Brain microvascular endothelial cell (primary cell): ENCODE measurements at places on chromosomes 2 and 18.

GRCh38 chr2:75564026-75564688, 3.4 kb upstream of the EVA1A start:
- DNase-seq: no peak

DNA sequence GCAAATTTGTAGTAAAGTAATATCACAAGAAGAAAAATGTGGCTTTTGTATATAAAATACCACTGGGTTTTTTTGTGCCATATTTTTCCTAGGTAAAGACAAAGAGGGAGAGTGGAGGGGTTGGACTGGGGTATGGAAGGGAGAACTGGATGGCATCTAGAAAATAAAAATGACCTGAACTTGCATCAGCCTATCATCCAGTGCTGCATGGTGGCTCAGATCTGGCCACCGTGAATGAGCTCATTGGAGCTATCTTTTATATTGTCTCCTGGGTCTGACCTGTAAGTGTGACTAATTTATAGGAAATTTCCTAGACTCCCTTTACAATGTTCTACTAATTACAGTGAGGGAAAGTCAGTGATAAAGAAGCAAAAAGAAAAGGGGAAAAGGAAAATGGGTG, 369.0 kb downstream of the TMEM182 start:
- DNase-seq: no peak

DNA sequence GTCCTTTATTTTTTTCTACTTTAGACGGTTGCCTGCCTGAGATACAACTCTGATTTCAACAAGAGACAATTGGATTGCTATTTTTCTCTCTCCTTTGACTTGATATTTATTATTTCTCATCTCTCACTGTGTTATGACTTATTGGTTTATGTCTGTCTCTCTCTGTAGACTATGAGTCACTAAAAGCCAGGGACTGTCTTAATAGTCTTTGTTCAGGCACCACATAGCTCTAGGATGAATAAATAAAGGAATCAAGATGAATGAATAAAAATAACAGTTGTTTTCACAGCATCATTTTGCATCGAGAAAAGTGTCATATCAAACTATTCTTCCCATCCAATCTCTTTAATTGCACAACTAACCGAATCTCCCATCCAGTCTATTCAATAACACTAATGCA, 31.4 kb upstream of the CD28 start:
- DNase-seq: no peak

DNA sequence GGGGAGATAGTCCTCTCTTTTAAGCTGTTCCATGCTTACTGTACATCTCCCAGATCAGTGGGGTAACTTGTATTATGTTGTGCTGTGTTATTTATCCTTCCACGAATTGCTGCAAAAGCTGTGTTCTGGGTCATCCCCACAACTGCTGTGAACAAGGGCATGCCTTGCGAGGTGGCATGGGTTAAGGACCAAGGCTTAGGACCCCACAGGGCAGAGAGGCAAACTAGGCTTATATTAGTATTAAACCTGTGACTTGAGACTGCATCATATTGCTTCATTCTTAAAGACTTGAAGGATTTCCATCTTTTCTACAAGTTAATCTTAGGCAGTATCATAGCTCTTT, 19.9 kb downstream of the RND3 start:
- DNase-seq: peak; percentile 22

DNA sequence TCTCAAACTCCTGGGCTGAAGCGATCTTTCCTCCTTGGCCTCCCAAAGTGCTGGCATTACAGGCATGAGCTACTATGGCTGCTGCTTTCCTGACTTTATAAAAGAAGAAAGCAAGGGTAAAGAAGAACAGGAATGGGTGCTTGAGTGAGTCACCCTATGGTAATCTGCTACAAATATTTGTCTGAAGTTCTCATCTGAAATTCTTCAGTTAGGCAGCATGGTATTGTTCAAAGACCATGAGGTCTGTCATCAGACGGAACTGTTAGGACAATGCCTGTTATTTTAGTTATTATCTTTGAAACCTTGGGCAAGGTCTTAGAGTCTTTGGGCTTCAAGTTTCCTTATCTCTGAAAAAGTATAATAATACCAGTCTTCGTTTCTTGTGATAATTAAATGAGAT, 695.8 kb downstream of the RNF144A start:
- DNase-seq: peak; percentile 56

DNA sequence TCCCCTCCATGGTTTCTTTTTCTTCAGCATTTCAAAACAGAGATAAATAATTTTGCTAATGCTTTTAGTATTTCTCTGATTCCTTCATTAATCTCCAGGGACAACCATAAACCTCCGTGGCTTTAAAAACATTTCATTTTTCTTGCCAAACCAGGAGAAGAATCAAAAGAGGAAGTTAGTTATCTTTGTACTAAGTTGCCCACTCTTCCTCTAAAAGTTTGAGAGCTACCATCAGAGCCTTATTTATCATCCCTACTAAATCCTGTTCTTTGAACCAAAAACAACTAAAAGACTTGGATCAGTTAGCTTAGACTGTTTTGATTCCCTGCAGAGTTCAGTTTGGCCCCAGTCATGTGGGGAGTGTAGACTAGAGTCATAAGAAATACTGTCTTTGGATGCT, 208.4 kb downstream of the SETBP1 start:
- no peak for DNase-seq

GRCh38 chr18:37210781-37211180, 354.8 kb downstream of the CELF4 start:
- no peak for DNase-seq

DNA sequence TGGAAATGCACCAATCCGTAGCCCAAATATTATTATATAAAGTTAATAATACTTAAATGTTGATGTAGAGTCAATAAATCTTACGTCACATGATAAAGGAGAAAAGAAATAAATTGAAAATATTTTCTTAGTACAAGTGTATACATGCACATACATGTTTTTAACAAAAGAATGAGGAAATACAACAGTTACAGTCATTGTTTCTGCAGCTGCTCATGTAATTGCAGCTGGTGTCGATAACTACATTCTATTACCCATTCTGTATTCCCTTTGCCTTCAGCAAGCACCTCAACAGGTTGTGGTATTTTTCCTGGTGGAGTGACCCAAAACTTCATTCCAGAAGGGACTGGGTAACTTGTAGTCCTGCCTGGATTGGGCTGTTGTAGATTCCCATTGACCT, 377.8 kb upstream of the FSIP2 start:
- no peak for DNase-seq

GRCh38 chr18:903701-904100, 970 bp upstream of the ADCYAP1 start:
- DNase-seq: peak; percentile 51

DNA sequence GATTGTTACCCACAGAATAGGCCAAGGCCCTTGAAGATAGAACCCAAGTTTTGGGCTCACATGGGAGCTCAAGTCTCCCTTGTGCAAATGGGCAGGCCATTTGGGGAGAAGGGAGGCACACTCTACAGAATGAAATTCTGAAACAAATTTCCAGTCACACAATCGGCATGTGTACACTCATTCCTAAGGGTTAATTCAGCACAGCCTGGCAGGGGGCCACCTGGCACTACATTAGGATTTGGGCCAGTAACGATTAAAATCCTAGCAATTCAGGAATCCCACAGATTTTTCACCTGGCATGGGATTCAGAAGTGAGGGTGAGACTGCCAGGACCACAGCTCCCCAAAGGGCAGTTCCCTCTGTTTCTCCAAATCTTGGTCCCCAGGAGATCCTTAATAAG, 46.4 kb downstream of the BMP10 start:
- DNase-seq: peak; percentile 39

- DNase-seq: no peak
Observed at GRCh38 chr2:157326698-157327097, 1.1 kb upstream of the ERMN start.

DNA sequence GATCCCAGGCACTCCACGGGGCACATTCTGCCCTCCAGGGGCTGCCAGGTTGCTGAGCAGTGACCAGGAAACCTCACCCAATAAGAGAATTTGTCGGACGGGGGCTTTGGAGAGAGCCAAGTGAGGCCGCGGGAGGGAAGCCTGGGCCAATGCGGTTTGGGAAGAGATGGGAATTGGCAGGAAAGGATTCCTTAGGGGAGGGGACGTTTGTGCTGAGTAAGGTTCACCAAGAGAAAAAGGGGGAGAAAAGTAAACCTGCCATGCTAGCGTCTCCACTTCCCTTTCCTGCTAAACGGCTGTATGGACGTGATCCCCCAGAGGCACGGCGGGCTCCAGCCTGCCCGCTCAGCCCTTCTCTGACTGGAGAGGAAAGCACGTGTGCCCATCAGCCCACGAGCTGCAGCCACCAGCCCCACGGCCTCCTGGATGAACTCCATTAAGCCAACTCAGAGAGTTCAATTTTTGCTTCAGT, 194.4 kb upstream of the ID2 start:
- DNase-seq: no peak

DNA sequence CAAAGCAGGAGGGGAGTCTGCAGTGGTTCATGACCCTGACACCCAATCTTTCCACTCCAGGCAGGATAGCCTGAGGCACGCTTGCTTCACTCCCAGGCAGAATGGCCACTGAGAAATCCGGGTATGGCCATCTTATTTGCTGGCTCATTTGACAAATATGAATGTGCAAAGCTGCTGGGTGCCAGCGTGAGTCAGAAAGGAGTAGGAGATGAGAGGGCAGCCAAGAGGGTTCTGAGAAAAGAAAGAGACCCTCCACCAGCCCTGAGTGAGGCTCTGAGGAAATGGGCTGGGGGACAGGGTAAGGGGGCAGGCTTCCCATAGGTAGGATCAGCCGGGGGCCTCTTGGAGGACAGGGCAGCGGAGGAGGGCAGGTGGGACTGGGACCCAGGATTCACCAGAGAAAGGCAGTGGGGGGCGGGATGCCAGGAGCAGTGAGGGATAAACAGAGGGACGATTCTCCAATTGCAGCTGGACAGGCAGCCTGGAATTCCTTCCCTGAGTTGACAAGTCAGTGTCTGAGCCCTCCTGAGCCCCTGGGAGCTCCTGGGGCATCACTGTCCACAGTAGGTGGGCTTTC, 15.2 kb downstream of the RAMP1 start:
- peak; percentile 65 for DNase-seq

DNA sequence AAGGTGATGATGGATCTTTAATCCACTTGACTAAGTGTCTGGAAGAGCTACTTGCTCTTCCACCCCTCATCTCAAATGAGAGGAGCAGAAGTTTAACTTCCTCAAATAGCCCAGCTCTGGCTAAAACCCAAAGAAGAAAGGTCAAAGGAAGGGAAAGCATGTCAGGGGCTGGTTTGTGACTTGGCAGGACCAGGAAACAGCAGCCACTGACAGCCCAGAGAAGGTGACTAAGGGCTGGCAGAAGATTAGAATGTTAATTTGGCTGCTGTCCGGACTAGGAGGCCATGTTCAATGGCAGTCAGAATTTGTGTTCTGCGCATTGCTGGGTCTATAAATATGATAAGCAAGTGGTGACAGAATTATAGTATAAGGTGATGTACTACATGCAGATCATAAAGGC, 386.2 kb downstream of the SETBP1 start:
- DNase-seq: no peak

DNA sequence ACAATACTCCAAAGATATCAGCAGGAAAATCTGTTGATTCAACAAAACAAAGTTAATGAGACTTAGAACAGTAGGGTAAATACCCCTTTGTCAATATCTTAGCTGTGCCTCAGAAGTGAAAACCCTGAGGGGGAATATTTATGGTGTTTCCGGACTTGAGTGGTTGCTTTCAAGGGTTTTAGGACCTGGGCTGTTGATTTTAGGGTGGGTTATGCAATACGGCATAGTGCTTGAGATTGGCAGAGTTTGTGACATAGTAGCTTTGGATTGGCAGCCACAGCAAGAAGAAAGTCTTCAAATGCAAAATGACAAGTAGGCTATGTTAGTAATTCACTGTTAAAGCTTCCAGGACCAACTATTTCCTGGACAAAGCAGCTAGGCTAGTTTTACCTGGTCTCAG, 826.3 kb upstream of the CDH2 start:
- DNase-seq: no peak

GRCh38 chr2:72731116-72731515, 94.7 kb downstream of the EXOC6B start:
- DNase-seq: no peak

DNA sequence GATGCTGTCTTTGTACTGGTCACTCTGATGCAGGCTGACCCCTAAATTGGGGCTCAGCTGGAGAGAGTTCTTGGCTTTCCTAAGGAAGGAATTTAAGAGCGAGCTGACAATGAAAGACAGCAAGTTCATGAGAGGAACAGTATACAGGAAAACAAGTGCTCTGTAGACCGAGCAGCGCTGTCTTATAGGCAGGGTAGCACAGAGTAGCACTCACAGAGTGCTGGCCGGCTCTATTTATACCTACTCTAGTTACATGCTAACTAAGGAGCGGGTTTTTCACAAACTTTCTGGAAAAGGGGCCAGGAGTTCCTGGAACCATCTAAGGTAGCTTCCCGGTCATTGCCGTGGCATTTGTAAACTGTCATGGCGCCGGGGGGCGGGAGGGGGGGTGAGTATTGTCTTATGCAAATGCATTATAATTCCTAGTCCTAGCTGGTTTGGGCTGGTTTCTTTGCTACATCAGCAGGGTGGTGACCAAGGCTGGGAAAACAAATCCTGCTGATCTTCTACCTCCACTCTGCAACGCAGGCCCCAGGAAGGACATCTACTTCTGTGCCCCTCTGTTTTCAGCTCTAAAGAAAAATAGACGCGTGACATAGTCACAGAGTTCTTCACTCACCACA, 31.6 kb upstream of the MAP3K20 start:
- no peak for DNase-seq

- no peak for DNase-seq
Observed at GRCh38 chr2:222609381-222609780, 46.5 kb downstream of the FARSB start.

GRCh38 chr2:182715121-182715891, 751 bp upstream of the DNAJC10 start:
- DNase-seq: peak; percentile 1

- no peak for DNase-seq
Observed at GRCh38 chr2:9968553-9969497, 17.3 kb downstream of the GRHL1 start.

- DNase-seq: no peak
Observed at GRCh38 chr18:45317948-45318640, 297.2 kb upstream of the SLC14A2 start.

DNA sequence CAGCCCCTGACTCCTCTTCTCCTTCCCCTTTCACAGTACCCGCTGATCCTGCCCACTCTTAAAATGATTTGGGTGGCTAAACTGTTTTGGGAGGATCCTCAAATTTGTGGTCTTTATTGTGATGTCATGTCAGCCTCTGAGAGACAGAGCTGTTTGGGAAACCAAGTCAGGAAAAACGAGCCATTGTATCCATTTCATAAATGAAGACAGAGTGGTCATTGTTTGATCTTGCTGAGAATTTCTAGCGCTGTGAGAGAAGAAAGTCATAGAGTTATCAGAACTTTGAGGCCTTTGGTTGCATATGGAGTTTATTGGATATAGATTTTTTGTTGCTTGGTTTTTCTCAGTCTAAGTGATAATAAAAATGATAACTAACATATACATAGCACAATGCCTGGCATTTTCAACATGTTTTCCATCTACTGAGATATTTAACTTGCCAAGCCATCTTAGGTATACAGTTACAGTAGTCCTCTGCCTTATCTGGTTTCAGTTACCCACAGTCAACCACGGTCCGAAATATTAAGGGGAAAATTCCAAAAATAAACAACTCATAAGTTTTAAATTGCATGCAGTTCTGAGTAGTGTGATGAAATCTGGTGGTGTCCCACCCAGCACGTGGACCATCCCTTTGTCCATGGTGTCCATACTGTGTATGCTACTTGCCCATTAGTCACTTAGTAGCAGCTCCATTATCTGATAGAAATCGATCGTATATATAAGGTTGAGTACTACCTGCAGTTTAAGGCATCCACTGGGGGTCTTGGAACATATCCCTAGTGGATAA, 105.0 kb upstream of the RASGRP3 start:
- no peak for DNase-seq

- DNase-seq: no peak
Observed at GRCh38 chr2:109427661-109428091, 186.1 kb downstream of the SEPTIN10 start.
